Activated CD4-positive, alpha-beta T cell treated with anti-CD3 and anti-CD28 coated beads, Interleukin-2, amount 50 U/mL, for 1 hour (primary cell): ENCODE measurements at places on chromosomes 2 and 18.

DNA sequence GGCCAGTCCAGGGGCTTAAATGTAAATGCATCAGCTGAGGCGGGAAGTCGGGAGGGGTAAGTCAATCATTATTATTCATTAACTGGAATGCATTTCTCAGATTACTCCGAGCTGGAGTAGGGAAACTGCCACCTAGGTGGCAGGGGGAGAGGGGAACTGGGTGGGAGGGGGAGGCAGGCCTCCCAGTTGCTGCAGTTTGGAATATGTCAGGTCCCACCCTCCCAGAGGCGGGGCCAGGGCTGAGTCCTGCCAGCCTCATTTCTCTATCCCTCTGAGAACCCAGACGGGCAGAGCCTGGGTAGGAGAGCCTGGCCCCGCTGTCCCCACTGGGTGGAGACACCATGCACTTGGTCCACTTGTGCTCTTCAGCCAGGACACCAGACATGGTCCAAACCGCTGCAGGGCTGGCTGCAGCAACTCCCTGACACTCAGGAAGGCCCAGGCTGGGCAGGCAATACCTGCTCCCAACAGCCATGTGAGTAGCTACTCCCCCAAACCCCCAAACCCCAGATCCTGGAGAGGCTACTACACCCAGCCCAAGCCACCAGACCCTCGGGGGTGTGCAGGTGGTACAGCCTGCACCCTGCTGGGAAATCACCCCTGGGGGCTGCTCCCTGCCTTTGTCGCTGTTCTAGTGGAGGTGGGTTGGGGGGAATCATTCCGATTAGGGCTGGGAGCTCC, at the start of gene GPBAR1:
GPBAR1 (plus strand) TSS at position 274 of the 681 bp plus-strand sequence. CDS start 1,710 bp downstream, outside the sequence.
- DNase-seq = no peak

GRCh38 chr18:34085140-34085739, 139.5 kb downstream of the NOL4 start:
- DNase-seq = no peak

GRCh38 chr18:9612977-9613376, 1.4 kb downstream of the PPP4R1 start:
- DNase-seq = no peak

GRCh38 chr18:364256-364826, 96.5 kb upstream of the THOC1 start:
- no peak for DNase-seq

DNA sequence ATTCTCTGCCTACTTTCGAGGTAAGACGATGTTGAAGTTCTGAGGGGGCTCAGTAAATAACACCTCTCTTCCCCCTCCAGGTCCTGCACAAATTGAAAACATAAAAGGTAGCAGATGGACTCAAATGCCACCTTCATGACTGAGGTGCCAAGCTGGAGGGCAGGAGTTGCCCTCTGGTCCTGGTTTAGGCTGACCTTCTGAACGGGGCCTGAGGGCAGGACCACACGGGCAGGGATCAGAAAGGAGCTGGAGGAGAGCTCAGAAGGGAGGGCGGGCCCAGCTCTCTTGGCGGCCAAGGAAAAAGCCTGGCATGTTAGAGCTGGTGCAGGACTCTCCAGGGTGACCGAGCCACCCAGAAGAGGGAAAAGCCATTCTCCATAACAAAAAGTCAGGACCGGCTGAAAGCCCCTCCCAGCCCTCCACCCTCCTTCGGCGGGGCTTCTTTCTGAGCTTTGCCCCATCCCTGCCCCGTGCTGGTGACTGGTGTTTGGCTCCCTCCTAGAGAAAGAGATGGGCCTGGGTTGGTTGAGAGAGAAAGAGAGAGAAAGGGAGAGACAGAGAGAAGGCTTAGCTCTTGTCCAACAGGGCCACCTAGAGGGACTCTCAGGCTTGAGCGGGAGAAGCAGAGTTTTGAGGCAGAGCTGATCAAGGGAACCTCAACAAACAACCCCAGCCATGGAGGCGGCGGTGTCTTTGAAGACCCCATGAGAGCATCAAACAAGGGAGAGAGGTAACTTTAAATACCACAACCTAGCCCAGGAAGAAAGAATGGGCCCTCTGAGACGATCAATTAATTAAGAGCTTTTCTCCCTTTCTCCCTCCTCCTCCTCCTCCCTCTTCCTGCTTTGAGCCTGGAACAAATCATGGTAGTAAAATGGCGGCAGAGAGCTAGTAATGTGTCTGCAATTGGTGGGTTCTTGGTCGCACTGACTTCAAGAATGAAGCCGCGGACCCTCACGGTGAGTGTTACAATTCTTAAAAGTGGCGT, 50.8 kb downstream of the WIPF1 start:
- peak; percentile 29 for DNase-seq

DNA sequence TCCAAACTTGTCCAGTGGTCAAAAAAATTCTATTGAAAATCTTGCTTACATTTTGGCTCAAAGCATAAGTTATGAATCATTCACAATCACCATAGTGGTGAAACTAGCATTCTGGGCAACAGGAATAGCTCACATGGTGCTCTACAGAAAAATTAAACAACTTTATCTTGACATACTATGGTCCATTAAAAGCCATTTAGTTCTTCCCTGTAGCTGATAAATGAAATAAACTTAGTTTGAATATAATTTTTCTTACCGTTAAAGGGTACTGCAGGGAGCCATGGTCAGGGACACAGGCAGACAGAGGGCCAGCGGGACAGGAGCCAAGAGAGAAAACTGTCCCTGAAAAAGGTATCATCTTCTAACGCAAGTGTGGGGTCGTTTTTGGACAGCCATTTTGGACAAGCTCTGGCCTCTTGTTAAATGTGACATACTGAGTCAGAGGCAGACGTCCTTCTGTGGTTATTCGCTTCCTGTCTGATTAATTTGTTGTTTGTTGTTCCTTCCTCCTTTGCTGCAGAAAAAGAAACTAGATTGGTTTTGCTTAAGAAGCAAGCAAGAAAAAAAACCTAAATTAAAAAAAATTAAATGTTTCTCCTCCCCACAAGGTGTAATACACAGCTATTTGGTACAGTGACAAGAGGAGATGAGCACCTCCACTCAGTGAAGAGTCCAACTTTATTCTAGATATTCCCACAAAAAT, at the start of gene WIPF1:
WIPF1 (minus strand) TSS at position 460 of the 703 bp plus-strand sequence. CDS start 12,231 bp downstream, outside the sequence.
- DNase-seq = peak; percentile 33

DNA sequence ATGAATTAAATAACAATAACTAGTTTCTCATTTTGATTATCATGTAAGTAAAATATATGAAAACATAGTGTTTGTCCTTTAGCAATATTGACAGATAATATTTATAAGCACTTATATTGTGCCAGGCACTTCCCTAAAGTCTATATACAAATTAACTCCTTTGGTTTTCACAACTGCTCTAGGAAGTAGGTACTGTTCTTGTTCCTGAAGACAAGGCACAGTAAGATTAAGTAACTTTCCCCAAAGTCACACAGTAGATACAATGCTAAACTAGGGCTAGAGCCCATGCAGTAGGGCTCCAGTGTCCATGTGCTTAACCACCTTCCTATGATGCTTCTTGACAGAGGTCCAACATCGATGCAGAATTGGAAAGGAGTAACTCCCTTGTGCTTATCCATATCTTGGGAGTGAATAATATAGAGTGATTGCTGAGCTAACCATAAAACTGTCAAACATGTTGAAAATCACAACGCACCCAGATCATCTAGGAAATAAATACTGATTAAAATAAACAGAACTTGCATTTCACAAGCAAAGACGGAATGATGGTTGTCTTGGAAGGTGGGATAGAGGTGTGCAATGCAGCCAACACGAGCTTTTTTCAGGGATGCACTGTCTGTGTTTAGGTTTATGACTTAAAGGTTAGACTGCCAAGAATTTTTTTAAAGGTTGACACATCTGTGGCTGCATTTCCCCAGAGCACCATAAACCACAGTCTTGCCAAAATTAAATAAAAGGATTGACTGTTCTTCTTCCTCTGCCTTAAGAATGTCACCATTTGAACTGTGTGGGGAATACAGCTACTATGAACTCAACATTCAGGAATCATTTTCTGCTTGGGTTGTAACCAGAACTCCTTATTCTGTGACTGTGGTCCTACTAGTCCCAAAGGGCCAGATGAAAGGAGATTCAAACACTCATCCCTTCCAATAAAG, 80.8 kb downstream of the ANKRD44 start:
- no peak for DNase-seq

DNA sequence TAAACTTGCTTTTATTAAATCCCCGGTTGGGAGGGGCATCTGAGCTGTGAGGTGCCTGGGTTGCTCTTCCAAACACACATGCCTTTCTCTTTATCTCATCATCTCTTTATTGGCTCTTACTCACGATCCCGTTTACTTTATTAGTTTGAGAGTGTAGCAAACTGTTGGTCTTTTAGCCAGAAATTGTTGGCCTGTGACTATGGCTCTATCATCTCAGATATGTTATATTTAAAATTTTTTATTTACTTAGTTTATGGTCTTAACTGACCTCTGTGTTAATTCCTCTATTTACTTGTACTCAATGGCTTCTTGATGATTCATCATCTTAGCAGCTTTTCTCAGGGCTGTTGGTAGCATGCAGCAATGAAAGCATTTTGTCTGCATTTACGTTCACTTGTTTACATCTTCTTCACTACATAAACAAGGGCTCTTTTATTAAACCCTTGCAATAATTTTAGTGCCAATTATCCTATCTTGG, 408.4 kb downstream of the HRH4 start:
- DNase-seq = no peak

- no peak for DNase-seq
These were observed 717.7 kb upstream of the PIK3C3 start for GRCh38 chr18:41237317-41237716.

DNA sequence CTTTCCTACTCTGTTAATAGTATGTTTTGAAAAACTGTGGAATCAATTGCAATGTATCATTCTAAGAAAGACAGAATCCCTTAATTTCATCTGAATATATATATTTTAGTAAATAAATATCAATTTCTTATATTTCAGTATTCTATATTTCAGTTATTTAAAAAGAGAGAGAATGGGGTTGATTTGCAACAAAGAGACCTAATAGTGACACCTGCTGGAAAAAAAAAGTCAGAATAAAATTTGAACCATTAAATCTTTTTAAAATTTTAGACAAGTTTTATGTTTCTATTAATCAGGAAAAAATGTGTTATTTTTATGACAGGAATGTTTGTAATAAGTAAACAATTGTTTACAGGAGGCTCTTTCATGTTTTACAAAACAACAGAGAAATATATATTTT, 20.7 kb upstream of the CCNT2 start:
- DNase-seq = no peak
